ENCODE measurements at places on chromosomes 1 and 21.

GRCh38 chr1:1298861-1299685 is 8.7 kb downstream of the ACAP3 start:
- DNase-seq = no peak

GRCh38 chr21:45064091-45064490 is 10.3 kb upstream of the ADARB1 start:
- no peak for DNase-seq

- DNase-seq = peak; percentile 58
These were observed 40.6 kb upstream of the MARK1 start for GRCh38 chr1:220487297-220487820.

DNA sequence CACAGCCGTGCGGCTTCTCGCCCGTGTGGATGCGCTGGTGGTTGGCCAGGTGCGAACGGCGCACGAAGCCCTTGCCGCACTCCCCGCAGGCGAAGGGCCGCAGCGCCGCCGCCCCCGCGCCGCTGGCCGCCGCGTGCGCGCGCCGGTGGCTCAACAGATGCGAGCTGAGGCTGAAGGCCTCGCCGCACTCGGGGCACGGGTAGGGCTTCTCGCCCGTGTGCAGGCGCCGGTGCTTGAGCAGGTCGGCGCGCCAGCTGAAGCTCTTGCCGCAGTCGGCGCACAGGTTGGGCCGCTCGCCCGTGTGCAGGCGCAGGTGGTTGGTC is 24.9 kb downstream of the ZNF697 start:
- DNase-seq = no peak

GRCh38 chr1:66613187-66613586 is 79.2 kb downstream of the SGIP1 start:
- DNase-seq = no peak

DNA sequence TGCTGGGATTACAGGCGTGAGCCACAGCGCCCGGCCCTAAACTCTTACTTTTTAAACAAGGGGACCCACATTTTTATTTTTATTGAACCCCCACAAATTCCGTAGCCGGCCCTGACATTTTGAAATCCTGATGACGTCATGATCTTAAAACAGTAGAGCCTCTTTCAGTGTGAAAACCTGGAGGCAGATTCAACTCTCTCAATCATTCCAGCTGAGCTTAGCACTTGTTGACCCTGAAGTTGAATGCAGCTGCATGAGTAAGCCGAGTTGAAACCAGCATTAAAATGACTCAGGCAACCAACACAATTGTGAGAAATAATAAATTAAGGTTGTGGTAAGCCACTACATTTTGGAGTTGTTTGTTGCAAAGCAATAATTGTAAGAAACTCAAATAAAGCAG is 93.9 kb upstream of the ADGRL4 start:
- DNase-seq = peak; percentile 86

DNA sequence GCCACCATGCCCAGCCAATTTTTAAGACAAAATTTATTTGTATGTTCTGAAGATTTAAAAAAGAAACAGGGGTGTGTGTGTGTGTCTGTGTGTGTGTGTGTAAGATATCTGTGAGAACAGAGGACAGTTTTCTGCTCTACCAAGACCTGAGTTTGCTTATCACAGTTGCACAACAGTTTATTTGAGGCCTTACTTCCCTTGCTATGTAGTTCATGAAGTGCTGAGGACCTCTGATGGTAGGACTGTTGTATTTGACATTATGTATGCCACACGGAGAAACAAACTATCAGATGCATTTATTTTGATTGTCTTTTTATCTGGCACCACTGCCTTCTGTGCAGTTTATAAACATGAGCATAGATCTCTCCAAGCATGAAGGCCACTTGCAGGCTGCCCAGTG is 355.2 kb downstream of the PBX1 start:
- peak; percentile 22 for DNase-seq
